Stimulated activated CD8-positive, alpha-beta memory T cell treated with anti-CD3 and anti-CD28 coated beads, Interleukin-15, amount 100 ng/mL, for 1 hour (primary cell): ENCODE measurements at places on chromosomes 2 and 18.

- DNase-seq: no peak
Measured at GRCh38 chr2:161905389-161906046, 168.5 kb downstream of the DPP4 start.

- no peak for DNase-seq
Measured at GRCh38 chr2:120472891-120473309, 127.0 kb downstream of the INHBB start.

DNA sequence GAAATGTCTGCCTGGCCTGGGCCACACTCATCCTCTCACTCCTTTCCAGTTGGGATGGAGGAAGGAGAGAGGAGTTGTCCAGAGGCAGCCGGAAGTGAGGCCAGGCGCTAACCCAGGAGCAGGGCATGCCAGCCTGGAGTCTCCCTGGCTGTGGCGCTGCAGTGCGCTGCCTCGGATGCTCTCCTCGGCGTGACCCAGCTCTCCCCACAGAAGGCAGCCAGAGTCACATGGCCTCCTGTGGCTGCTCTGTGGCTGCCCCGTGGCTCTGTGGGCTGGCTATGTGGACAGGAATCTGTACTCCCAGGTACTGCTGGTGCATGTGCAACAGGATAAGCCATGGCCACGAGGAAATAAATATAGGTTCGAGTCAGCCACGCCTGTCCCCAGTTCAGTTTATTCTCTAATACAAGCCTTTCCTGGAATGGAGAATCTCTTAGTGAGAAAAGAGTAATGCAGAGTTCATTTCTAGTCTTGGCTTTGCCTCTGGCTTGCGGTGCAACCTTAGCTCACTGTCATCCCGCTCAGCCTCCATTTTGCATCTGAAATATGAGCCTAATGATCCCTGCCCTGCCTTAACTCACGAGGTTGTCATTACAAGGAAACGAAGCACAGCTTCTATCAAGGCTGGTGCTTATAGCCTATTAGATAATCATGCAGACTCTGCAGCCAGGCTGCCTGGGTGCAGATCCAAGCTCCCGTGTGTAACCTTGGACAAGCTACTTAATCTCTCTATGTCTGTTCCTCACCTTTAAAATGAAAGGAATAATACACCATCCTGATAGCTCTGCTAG is 106.3 kb downstream of the ANTXR1 start:
- no peak for DNase-seq

DNA sequence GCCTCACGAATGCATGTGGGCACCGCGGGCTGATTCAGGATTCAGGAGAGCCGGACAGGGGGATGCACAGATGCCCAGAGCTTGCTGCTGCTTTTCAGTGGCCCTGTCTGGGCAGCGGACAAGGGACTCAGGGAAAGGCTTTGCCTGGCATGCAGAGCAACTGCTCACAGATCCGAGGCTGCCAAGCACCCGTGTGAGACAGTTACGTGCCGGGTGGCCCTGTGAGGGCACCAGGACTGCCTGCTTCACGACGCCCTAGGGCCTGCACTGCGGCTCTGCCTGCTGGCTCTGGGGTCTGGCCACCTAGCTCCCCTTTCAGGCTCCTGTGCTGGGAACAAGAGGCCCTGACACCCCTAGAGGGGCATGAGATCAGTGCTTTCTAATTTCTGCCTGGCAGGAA is 221.4 kb upstream of the PXDN start:
- no peak for DNase-seq

- DNase-seq: no peak
Measured at GRCh38 chr18:63508596-63508995, 31.8 kb downstream of the SERPINB5 start.

- DNase-seq: no peak
Measured at GRCh38 chr2:177551989-177552421, 159.4 kb downstream of the AGPS start.

DNA sequence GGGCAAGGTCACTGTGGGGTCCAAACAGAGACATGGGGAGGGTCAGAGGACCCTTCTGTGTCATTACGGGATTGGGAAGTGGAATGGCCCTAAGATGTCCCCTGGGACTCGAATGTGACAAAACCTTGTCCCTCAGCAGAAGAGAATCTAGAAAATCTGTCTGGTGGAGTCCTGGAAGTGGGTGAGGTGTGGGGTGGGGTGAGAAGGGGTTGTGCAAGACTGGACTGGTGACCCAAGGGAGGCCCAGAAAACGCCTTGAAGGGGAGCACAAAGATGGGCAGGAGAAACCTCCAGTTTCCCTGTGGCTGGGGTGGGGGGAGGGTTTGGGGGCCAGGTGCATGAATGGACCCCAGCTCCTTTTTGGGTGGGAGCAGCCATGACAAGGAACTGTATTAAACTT is 79.6 kb downstream of the TCF7L1 start:
- DNase-seq: no peak

DNA sequence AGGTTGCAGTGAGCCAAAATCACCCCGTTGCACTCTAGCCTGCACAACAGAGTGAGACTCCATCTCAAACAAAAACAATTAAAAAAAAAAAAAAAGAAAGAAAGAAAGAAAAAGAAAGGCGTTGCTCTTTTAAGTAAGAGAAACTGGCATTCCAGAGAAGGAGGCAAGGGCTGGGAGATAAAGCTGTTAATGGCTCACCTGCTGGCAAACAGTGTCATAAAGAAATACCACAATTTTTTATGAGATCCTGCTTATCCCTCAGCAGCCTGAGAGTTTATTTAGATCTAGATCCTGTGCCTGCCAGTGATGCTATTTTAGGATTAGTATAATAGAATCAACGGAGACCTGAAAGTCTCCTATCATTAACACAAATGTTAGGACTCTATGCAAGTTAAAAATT is 16.3 kb downstream of the SLC19A3 start:
- DNase-seq: no peak
